ENCODE measurements at places on chromosomes 16 and 17.

- no peak for DNase-seq
Observed at GRCh38 chr17:75642784-75643642, 9.8 kb downstream of the SMIM5 start.

DNA sequence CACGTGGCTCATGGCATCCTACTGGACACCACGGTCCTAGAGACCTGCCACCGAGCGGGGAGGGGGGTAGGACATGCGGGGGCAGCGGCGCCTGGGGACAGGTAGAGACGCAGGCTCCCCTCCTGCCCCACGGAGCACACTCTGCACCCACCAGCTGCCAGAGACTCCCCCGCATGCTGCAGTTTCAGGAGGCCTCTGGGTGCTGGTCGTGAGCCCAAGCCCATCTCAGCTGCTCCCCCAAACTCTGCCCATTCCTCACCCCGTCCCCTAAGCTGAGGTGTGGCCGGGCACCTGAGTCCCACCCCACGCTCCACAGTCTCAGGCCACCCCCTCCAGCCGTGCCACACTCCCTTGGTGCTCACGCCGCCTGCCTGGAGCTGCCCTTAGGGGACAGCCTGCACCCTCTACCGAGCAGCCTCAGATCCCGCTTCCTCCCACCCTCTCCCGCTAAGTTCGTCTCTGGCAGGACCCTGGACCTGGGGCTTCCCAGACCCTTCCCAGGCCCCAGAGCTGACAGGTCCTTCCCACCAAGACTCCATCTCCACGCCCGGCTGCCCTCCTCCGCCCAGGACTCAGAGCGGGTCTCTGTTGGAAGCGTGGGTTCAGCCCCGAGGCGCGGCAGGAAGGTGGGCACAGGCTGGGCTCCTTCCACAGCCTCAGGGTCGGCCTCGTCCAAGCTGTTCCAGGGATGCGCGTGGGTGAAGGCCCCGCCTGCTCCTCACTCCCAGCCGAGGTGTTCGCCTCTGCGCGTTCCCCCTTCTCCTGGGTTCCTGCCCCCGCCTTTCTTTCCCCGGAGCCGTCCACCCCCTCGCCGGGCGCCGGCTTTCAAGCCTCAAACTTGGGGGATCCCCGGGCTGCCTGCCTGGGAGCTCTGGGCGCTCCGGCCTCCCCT lies 1.3 kb downstream of the RAB40B start:
- DNase-seq: peak; percentile 52

- DNase-seq: no peak
Observed at GRCh38 chr17:30454635-30455034, 22.6 kb upstream of the GOSR1 start.

GRCh38 chr17:43702637-43703036 lies 40.9 kb upstream of the MEOX1 start:
- peak; percentile 26 for DNase-seq

- no peak for DNase-seq
Observed at GRCh38 chr16:26770547-26770946, 296.2 kb upstream of the C16orf82 start.

- DNase-seq: peak; percentile 39
Observed at GRCh38 chr17:12631076-12631475, 34.6 kb upstream of the MYOCD start.

GRCh38 chr16:96935-97381 lies 18.9 kb downstream of the MPG start:
- peak; percentile 97 for DNase-seq

DNA sequence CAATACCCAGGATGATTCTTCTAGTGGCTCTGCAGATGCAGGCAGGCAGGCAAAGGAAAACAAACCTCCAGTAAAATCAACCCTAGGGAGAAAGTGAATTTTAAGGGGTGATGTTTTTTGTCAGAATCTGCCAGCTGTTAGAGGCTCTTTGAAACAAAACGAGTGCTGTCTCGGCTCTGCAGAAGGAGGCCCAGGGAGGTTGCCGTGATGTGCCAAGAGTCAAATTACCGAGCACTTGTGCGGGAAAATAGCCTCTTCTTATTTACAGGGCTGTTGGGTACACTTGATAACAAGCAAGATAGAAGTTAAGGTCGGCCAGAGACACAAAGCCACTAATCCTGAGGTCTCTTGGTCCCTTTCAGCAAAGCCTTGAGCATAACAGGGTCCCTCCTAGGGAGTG lies 68.9 kb upstream of the EEF2KMT start:
- DNase-seq: no peak

GRCh38 chr17:68305142-68305541 lies 13.8 kb downstream of the ARSG start:
- no peak for DNase-seq

DNA sequence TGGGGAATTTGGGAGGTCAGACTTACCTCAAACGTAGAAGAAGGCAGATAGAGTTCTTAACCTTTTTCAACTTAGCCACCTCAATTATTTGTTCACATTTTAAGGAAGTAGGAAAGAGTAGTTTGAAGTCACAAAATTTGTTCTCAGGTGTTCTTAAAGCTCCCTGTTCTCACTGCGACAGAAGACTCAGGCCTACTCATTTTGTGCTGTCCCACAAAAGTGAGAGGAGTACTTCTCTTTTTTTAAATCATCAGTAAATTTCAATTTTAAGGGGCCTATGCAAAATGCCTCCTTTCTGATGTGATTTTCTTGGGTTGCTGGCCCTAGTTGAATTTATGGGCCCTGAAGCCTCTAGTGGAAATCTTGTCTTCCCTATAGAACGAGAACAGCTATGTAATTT lies 133.4 kb downstream of the MAP2K6 start:
- no peak for DNase-seq

DNA sequence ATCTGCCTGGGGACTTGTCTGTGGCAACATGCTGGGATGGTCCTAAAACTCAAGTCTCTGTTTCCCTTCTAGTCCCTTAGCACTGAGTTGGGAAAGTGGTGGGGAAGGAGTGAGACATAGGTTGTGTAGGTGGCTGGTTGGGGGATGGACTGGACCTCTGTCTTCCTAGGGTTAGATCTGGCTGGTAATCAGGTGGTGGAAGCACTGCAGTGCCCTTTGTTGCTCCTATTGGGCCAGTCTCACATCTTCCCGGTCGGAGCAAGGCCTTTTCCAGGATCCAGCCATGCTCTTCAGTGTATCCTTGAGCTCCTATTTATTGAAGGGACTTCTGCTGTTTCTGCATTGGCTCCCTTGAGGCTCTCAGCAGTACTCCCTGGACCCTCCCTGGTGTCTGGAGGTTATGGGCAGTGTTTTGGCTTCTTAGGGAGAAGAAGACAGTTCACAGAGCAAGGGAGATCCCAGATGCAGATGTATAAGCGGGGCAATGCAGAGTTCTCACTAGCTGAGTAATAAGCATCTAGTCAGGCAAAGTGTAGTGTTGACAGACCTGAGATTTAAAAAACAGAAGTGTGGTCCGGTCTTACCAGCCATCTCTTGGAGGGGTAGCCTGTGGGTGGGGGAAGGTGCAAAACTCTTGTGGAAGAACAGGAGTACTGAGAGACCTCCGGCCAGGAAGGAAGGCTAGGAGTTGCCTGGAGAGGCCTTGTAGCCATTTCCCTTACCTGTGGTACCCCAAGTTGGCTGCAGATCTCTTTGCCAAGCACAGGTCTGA lies 1.3 kb upstream of the NUTF2 start:
- DNase-seq: no peak

- DNase-seq: peak; percentile 29
Observed at GRCh38 chr17:77571155-77571981, 387.1 kb upstream of the TNRC6C start.

DNA sequence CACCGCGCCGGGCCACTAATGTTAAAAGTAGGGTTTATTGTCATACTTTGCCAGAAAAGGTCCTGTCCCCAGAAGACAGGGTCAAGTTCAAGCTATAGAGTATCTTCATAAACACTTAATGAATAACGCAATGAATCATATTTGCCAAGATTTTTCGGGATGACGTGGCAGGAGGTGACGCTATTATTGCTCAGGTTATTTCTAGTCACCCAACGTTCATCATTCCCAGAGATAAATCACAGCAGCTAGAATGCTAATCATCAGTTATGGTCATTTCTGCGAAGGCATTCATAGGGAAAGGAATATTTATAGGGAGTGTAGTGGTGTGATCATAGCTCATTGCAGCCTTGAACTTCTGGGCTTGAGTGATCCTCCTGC lies 2.0 kb downstream of the TMC5 start:
- DNase-seq: no peak

DNA sequence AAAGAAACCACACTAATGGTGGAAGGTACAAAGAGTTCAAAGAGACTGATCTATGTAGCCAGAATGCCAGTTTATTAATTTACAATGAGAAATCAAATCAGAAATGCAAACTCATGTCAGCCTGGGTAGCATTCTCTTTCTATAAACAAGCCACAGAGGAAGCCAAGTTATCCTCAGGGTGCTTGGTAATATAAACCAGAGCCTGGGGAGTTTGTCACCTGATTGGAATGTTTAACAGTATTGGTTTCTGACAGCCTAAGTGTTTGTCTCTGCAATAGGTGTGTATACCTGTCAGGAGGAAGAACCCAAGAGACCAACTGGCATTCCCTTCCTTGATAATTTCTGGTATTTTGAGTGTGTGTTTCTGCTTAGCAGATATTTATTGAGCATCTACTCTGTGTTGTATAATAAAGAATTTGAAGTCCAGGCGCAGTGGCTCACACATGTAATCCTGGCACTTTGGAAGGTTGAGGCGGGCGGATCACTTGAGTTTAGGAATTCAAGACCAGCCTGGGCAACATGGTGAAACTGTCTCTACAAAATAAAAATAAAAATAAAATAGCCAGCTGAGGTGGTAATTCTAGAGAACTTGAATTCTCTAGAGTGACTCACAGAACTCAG lies 3.1 kb upstream of the C17orf58 start:
- DNase-seq: peak; percentile 5

GRCh38 chr17:53100126-53100525 lies 722.6 kb upstream of the KIF2B start:
- DNase-seq: no peak

GRCh38 chr17:56136301-56136700 lies 17.0 kb upstream of the ANKFN1 start:
- peak; percentile 11 for DNase-seq

DNA sequence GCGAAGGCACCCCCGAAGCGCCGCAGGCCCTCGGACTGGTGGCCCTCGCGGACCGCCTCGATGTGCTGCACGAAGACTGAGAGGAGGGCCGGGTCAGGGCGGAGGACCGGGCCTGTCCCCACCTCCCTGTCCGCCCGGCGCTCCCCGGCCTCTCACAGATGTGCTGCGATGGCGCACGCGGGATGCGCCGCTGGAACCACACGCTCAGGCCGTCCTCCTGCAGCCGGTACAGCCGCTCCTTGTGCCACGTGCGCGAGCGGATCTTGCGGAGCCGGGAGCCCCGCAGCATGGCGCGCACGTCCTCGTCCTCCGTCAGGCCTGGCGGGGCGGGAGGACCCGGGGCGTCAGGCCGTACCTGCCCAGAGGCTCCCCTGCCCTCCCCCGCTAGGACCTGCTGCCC lies 11.3 kb downstream of the PLCD3 start:
- DNase-seq: no peak

GRCh38 chr17:8924595-8924994 lies 40.9 kb downstream of the PIK3R5 start:
- no peak for DNase-seq

DNA sequence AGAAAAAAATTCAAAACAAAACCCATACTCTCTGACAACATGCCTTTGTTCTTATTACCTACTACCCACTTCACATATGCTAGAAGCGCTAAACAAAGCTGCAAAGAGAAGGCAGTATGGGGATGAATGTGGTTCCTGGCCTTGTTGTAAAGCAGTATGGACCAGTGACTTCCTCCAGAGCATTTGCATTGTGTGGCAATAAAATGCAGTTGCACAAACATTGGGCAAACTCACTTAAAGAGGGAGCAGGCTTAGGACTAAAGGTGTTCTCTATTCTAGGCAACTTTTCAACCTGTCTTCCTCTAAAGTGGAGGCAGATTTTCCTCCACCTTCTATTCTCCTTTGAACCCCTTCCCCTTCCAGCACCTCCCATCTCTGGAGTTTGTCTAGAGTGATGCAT lies 17.1 kb downstream of the TMIGD1 start:
- DNase-seq: no peak

- DNase-seq: no peak
Observed at GRCh38 chr16:29644338-29644857, 18.6 kb upstream of the SPN start.

- DNase-seq: no peak
Observed at GRCh38 chr17:1800240-1800639, 29.5 kb downstream of the SMYD4 start.

- no peak for DNase-seq
Observed at GRCh38 chr16:80671281-80671849, 130.6 kb downstream of the DYNLRB2 start.

- peak; percentile 30 for DNase-seq
Observed at GRCh38 chr16:84785843-84786581, 33.8 kb upstream of the CRISPLD2 start.

- DNase-seq: no peak
Observed at GRCh38 chr16:12011565-12011964, 35.0 kb downstream of the SNX29 start.

DNA sequence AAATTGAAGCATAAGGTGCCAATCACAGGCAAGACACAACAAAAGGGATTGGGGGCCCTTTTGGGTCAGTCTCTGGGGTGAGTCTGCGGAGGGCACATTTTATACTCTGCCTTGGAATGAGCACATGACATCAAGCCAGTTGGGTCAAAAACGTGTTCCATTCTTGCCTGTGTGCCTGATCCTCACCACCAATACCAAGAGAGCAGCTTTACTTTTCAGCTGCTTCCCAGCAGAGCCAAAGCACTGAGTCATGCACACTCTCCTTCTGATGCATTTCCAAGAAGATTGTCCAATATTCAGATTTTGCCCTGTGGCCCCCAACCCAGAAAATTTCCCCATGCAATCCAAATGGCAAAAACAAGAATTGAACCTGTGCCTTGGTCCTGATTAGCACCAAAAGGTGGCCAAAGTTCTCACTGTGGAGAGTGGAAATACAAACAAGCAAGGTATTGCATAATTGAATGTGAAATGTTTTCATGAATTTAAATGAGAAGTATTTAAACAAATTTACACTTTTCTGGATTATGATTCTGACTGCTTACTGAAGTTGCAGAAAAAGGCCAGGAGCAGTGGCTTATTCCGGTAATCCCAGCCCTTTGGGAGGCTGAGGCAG lies 217.8 kb upstream of the SOX9 start:
- peak; percentile 9 for DNase-seq

Data from GM03348 (cell line).